ENCODE measurements at places on chromosomes 6 and 20.

GRCh38 chr20:62834967-62835730 is 18.3 kb downstream of the COL9A3 start:
- no peak for DNase-seq

GRCh38 chr20:63023936-63024571 is 17.3 kb upstream of the BHLHE23 start:
- no peak for DNase-seq

- DNase-seq = no peak
These were observed 14.4 kb downstream of the REPS1 start for GRCh38 chr6:138973466-138974153.

DNA sequence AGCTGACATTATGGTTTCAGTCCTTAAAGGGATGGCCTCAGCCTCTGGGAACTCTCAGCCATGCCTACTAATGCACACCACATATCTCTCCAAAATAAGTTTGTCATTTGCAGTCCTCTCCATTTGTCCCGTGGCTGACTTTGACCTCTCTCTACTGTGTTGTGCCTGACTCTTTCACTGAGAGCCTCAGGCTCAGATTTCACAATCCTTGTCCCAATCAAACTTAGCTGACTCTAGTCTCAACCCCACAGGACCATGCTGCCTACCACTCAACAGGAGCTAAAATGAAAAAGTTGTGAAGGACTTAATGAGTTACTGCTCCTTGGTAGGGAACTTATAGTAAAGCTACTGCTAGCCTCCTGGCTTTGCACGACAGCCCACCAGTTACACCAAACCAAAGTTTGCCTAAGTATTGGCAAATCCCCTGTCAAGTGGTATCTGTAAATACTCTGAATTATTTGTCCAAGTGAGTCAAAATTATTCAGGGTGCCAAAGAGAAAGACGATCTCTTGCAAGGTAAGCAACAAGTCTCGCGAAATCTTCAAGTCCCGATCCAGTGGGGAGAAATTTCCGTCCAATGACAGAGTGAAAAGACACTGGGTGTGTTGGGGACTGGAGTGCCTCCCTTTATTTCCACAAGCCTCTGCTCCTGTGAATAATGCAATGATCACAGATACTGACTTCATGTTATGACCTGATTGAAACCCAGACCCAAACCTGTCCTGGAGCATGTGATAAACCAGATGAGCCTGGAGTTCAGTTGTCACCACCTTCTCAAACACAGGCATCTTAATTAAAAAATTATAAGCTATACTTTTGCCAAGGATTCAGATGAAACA is 124.4 kb upstream of the FOXQ1 start:
- DNase-seq = no peak

DNA sequence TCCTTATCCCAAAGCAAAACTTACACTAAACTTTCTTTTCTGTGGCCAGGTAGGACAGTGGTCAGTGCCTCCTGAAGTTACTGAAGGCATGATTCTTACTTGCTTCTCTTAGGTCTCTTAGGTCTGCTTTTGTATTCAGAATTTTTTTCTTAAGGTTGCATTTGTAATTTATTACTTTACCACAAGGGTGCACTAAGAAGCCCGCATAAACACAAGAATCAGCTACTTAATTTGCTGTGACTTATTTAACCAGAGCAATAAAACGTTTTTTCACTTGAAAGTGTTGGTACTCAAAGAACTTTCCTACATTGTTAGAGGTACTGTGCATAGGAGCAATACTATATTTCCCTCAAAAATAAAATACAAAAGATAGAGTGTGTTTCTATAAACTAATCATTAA is 75.4 kb upstream of the LAMA2 start:
- DNase-seq = no peak

Measured in stimulated activated CD4-positive, alpha-beta T cell treated with anti-CD3 and anti-CD28 coated beads, Interleukin-4, amount 100 ng/mL, for 48 hours (primary cell).